AG20443 (cell line): ENCODE measurements at places on chromosomes 6 and 20.

GRCh38 chr6:33577718-33578117 is 2.4 kb downstream of the BAK1 start:
- no peak for DNase-seq

GRCh38 chr6:217048-217659 is 75.1 kb upstream of the DUSP22 start:
- no peak for DNase-seq

GRCh38 chr6:134982161-134982560 is 32.3 kb upstream of the ALDH8A1 start:
- DNase-seq: no peak

DNA sequence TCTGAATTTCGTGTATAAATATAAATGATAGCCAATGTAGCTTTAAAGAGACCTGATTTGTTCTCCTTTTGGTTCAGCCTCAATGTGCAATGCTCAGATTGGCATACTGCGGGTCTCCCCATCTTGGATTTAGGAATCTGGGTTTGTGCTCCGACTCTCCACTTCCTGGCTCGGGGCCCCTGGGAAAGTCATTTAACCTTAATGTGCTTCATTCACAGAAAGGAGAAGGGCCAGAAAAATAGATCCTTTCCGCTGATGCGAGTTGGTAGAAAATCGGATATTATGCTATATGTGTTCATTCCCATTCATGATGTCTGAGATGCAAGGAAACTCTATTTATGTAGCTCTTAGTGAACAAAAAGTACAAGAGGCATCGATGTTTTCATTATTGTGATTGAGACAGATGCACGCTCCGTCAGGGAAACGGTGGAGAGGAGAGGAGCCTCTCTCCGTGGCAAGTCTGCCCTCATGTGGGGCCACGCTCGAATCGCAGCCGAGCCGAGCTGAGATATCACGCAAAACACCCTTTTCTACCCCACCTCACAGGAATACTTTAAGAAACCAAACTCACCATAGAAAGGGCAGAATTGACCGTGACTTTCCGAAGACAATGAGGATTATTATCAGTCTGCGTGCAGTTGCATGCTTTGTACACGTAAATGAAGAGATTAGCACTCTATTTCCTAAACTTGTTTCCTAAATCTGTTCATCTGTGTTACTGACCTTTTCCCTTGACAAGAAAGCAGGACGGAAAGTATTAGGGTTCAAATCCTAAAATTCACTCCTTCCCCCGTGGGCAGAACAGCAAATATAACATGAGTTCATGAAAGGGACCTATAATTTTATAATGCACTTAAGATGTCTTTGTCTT is 136.6 kb downstream of the COL9A1 start:
- DNase-seq: peak; percentile 80

DNA sequence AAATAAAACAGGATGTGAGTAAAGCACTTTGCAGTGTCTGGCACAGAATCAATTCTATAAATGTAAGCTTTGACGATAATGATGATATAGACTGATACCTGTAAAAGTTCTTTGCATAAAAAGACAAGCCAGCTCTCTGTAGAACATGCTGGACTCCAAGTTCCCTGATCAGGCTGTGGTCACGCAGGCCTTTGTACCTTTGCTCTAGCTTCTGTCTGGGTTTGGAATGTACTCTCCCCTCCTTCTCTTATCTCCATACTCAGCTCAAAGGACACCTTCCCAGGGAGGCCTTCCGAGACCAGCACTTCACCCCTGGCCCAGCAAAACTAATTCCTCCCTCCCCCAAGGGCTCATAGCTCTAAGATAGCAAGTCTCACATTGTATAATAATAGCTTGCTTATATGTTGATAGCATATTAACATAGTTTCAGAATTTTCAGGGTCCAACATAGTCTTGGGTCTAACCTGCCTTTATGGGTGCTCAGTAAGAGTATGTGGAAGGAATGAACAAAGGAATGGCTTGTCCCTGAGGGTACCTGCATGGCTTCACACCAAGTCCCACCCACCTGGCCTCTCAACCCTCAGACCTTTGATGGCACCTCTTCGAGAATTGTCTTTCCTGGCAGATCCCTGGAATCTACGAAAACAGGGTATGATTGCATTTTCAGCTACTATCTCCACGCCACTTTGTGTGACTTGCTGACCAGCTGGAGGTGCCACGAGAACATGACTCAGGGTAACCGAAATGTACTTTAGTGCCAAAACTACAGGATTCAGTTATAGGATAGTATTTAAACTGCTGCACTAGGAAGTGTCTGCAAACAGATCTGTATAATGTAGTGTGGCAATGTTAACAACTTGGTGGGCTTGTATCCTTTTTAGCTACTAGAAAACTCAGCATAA is 41.7 kb upstream of the PIM1 start:
- DNase-seq: peak; percentile 72

DNA sequence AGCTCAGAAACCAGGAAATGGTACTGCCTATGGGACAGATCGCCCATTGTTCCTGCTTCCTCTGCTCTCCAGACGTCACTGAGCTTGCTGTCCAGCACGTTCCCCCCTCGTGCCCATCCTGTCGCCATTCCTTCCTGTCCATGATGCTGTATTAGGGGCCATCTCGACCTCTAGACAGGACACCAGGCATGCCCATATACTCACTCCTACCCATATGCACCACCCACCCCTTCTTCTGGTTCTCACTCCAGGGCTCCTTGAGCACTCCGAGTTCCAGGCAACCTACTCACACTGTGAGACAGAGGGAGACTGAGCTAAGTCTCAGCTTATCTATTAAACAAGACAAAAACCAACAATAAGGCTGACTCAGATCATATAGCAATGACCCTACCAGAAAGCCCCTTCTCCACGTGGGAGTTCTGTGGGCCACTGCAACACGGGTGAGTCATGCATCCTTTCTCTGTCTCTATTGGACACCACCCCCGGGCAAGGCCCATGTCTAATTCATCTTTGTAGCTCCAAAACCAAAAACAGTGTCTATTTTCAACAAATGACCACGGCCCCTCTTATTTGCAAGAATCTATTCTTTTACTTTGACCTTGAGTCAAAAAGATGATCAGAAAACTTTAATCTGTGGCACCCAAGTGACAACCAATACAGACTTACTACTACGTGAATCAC is 65.7 kb downstream of the PSMG4 start:
- DNase-seq: peak; percentile 83
